ENCODE measurements at places on chromosomes 6 and 20. TPM values are rescaled to one million over a fixed set of nuclear protein-coding genes. Genes with fewer than 3 reads are reported as not detected.

GRCh38 chr20:36989797-36990196 lies 38.3 kb upstream of the SAMHD1 start:
- H3K27me3 ChIP-seq, result no peaks in the 10 kb centered on the region
- no peak overlapping the region for H3K4me3 ChIP-seq
- H3K27ac ChIP-seq, result no peak overlapping the region
- no peak for DNase-seq

DNA sequence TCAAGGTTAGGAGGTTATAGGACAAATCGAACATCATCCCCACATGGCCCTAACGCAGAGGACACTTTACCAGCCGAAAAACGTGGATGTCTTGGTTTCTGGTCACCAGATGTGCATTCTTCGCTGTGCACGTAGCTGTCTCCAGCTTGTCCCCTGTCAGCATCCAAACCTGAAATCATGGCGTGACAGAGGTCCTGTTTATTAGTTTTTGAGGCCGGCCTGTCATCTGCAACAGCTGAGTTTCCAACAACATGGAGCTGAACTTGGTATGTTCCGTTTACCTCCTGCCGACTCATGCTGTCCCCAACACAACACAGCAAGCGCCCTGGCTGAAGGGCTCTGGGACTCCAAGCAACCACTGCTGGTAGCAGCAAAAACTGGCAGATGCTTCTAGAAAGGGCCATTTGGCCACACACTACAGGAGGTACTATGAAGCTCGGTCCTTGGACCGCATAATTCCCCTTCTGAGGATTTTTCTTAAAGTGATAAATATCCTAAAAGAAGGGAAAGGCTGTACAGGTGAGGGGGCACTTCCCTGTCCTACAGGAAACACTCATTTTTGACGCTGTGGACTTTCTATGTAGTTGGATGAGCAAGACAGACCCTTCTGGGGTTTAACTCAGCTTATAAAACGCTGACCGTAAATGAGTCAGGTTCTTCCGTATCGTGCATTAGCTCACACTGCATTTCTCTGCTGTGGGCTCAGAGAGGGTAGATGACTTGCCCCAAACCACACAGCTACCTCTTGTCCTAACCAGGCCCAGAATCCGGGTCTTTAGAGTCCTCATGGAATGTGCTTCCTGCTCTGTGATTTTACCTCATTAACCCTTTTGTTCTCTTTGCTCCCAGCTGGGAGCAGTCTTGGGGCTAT lies 79.7 kb upstream of the NFATC2 start:
- DNase-seq, result peak; percentile 95
- H3K4me1 ChIP-seq, result peaks cover 23% of the 10 kb centered on the region
- no peaks in the 10 kb centered on the region for H3K27me3 ChIP-seq
- H3K36me3 ChIP-seq, result 0 out of 2 replicates have a peak, but pooled peaks cover 6% of the 10 kb centered on the region
- H3K27ac ChIP-seq, result peak overlapping the region; percentile 91

GRCh38 chr20:48794360-48794759 lies 33.4 kb downstream of the PREX1 start:
- no peak for DNase-seq
- no peak overlapping the region for H3K27ac ChIP-seq
- H3K36me3 ChIP-seq, result no peaks in the 10 kb centered on the region
- peaks cover 12% of the 10 kb centered on the region for H3K4me1 ChIP-seq
- H3K4me3 ChIP-seq, result no peak overlapping the region

ZSCAN23 gene
- total RNA-seq, result 3.4 TPM

GRCh38 chr20:41245086-41245707 lies 72.3 kb downstream of the ZHX3 start:
- no peak overlapping the region for H3K4me3 ChIP-seq
- no peaks in the 10 kb centered on the region for H3K36me3 ChIP-seq
- H3K4me1 ChIP-seq, result peaks cover 23% of the 10 kb centered on the region
- no peak overlapping the region for H3K27ac ChIP-seq
- H3K27me3 ChIP-seq, result no peaks in the 10 kb centered on the region
- no peak for DNase-seq

SOX18 gene
- 1.1 TPM for total RNA-seq

TREM1 gene
- 0.98 TPM for total RNA-seq

DNA sequence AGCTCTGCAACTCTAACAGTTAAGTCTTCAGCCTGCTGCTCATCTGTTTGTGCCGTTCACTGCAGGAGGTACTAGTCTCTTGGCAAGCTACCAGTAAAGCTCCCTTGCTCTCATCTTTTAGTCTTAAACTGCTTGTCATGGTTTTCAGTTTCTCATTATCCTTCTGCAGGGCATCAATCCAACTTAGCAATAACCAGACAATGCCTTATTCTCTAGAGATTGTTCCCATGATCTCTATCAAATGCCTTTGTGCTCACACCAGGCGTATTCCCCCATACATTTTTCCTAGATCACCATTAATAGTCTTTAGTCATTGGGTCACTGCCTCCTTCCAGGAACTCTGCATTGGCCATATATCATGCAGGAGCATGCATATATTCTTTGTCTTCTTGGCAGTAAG lies 171.3 kb downstream of the GRM1 start:
- H3K27ac ChIP-seq, result no peak overlapping the region
- H3K27me3 ChIP-seq, result no peaks in the 10 kb centered on the region
- no peak overlapping the region for H3K4me3 ChIP-seq
- H3K36me3 ChIP-seq, result no peaks in the 10 kb centered on the region
- no peaks in the 10 kb centered on the region for H3K4me1 ChIP-seq

DNA sequence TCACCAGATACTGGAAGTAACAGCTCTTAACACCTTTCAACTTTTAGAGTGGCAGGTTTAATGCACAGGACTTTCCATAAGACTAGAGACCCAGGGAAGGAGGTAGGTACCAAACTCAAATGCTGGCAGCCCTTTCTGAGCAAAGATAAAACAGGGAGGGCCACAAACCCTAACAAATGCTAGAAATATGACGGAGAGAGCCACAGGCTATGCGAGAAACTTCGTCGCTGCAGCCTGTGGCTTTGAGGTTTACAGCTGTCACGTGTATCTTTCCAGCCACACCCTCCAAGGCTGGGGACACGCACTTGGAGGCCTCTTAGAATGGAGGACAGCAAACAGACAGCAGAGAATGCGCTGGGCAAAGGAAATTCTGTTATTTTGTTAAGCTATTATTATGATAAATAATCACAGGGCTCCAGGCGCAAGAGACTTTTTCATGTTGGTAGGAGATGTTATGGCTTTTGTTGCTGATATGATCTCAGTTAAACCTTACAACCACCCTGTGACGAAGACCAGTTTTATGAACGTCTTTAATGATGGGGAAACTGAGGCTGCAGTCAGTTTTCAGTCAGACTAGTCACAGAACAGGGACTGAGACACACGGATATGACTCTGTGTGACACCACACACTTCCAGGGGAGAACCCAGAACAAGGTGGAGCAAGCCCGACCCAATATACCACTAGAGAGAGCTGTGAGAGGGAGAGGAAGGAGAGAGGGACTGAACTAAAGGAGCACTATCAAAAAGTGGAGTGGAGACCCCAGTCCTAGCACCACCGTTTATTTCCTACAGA lies 2.0 kb downstream of the TRAM2 start:
- peaks cover 33% of the 10 kb centered on the region for H3K4me1 ChIP-seq
- no peaks in the 10 kb centered on the region for H3K27me3 ChIP-seq
- DNase-seq, result no peak
- H3K36me3 ChIP-seq, result no peaks in the 10 kb centered on the region

- DNase-seq, result no peak
- no peak overlapping the region for H3K4me3 ChIP-seq
- H3K36me3 ChIP-seq, result no peaks in the 10 kb centered on the region
- no peak overlapping the region for H3K27ac ChIP-seq
- no peaks in the 10 kb centered on the region for H3K27me3 ChIP-seq
Measured at GRCh38 chr6:111610548-111611172, 5.0 kb upstream of the TRAF3IP2 start.

- DNase-seq, result no peak
- no peak overlapping the region for H3K27ac ChIP-seq
- H3K27me3 ChIP-seq, result no peaks in the 10 kb centered on the region
- no peak overlapping the region for H3K4me3 ChIP-seq
Measured at GRCh38 chr6:498795-499231, 107.3 kb downstream of the IRF4 start.

BEND6 gene
- 1.3 TPM for total RNA-seq

MAFB gene
- 0.04 TPM for total RNA-seq

DNA sequence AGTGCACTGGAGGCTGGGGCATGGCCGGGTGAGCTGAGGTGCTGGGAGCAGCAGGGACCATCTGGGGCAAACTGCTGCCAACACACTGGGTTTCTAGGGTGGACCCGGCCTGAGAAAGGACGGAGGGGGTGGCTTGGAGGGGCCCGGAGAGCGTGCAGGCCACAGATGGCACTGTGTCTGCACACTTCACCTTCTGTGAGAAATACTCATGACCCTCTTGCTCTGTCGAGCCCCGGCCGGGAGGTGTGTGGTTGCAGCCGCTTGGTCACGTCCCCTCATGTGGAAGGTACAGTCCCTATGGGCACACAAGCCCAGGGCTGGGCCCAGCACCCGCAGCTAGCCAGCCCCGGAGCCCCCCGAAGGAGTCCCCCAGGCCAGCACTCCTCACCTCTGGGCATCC lies 59.7 kb downstream of the RBM38 start:
- no peak overlapping the region for H3K4me3 ChIP-seq
- H3K27me3 ChIP-seq, result peaks cover 3% of the 10 kb centered on the region
- no peak for DNase-seq
- no peak overlapping the region for H3K27ac ChIP-seq

DNA sequence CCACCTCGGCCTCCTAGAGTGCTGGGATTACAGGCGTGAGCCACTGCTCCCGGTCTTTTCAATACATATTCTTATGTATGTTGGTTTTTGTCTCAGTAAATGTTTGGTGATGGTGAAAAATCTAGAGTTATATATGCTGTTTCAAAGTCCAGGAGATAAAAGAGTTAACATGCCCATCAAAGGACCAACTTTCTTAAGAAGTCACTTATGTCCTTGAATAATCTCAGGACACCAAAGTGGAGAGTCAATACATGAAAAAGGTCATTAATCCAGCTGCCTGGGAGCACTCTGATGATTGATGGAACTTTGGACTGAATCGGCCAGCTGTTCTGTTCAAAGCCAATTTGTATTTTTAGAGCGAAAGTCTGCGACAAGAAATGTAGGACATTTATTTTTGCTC lies 59.8 kb upstream of the HDAC2 start:
- no peaks in the 10 kb centered on the region for H3K4me1 ChIP-seq
- no peak overlapping the region for H3K27ac ChIP-seq
- H3K27me3 ChIP-seq, result no peaks in the 10 kb centered on the region
- no peak for DNase-seq
- no peak overlapping the region for H3K4me3 ChIP-seq

DNA sequence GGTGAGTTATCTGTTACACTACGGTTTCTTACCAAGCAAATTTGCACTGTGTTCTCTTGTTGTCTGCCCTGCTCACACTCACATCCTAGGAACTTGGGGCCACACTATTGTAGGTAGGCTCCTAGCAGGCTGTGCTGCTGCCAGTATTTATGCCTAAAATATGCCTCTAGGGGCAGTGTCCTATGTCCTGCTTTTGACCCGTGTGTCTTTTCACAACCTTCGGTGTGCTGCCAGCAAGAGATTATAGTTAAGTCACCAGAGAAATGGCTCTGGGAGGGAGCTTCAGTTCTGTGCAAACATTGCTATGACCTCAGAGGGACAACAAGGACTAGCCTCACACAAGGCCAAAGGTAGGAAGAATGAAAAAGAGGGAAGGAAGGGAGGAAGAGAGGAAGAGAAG lies 8.9 kb upstream of the TAAR5 start:
- no peak overlapping the region for H3K4me3 ChIP-seq
- no peak overlapping the region for H3K27ac ChIP-seq
- DNase-seq, result peak; percentile 38
- no peaks in the 10 kb centered on the region for H3K27me3 ChIP-seq
- no peaks in the 10 kb centered on the region for H3K4me1 ChIP-seq
- H3K36me3 ChIP-seq, result no peaks in the 10 kb centered on the region

SLC22A7 gene
- total RNA-seq, result not detected

DNA sequence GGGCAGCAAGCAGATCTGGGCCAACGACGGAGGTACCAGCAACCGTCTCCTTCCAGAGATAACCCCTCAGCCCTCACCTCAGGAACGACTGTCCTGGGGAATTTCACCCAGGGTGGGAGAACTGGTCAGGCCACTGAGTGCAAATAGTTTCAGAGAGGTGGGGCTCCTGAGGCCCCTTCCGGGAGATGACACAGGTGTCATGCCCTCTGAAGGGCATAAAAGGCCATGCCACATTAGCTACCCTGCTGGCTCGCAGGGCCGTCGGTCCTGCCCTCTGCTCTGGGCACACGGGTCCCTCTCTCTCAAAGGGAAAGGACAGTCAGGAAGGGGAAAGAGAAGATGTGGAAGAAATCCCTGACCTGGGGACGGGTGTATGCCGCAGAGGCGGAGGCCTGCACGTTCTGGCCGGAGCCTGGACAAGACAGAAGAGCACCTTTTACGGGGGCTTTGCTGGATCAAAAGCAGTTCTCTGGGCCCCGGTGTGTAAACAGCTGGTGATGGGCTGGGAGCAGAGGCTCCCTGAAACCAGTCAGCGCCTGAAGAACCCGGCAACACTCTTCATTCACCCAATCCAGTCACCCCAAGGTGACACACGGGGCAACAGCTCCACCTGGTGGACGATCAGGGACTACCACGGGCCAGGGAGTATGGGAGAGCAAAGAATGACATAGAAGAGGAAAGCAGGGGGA lies 6.4 kb upstream of the TAF8 start:
- no peaks in the 10 kb centered on the region for H3K36me3 ChIP-seq
- no peaks in the 10 kb centered on the region for H3K27me3 ChIP-seq
- no peak overlapping the region for H3K4me3 ChIP-seq
- H3K27ac ChIP-seq, result no peak overlapping the region
- peak; percentile 92 for DNase-seq

BPIFB6 gene
- not detected for total RNA-seq

DNA sequence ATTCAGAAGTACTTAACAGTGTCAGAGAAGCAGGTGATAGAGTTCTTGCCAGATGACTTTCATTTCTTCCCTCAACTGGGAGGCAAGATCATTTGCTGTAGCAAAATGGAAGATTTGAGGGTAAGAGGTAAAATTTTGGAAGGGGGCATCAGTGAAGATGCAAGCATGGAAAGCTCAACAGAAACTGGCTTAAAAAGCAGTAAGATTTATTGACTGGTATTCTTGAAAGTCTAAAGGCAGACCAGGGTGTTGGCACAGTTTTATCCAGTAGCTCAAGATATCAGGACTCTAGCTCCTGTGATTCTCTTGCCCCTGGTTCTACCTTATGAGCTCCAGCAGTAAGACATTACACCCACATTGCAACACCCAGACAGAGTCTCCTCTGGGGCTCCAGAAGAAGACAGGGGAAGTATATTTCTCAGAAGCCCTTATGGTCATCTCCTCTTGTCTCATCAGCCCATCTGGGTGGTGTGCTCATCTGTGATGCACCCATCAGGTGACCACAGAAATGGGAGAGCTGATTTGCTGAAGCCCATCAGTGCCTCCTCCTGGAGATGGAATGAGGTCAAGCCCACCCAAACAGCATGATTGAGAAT lies 16.0 kb upstream of the MOCS1 start:
- H3K36me3 ChIP-seq, result no peaks in the 10 kb centered on the region
- H3K27me3 ChIP-seq, result peaks cover 13% of the 10 kb centered on the region
- no peaks in the 10 kb centered on the region for H3K4me1 ChIP-seq
- DNase-seq, result no peak

PLCB4 gene
- 16.9 TPM for total RNA-seq

GRCh38 chr6:44676246-44676790 lies 288.8 kb downstream of the CDC5L start:
- H3K4me1 ChIP-seq, result peaks cover 49% of the 10 kb centered on the region
- DNase-seq, result no peak
- no peaks in the 10 kb centered on the region for H3K27me3 ChIP-seq
- peak overlapping the region; percentile 36 for H3K4me3 ChIP-seq
